ENCODE measurements at places on chromosomes 16 and 17. TPM values are rescaled to one million over a fixed set of nuclear protein-coding genes. Genes with fewer than 3 reads are reported as not detected.

- peak; percentile 42 for DNase-seq
Measured at GRCh38 chr16:1745181-1745899, 26.0 kb downstream of the NME3 start.

DNA sequence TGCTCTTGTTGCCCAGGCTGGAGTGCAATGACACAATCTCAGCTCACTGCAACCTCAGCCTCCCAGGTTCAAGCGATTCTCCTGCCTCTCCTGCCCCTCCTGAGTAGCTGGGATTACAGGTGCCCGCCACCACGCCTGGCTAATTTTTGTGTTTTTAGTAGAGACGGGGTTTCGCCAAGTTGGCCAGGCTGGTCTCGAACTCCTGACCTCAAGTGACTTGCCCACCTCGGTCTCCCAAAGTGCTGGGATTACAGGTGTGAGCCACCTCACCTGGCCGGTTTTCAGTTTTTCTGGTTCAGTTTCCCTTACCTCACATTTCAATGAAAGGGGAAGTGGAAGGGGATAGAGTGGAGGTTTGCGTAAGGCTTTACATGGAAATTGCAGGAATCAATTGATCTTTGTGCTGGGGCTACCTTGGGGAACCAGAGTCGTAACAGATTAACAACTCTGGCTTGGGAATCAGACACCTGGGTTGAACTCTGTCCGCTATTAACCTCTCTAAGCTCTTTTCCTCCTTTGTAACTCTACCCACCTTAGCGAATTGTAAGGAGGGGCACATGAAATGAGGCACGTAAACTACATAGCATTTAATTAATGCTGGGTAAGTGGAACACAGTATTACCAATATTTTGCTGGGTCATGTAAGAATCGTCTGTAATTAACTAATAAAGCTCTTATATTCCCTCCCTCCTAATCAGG, 3.2 kb downstream of the MPV17L start:
- DNase-seq: peak; percentile 75

GRCh38 chr17:71963351-71963750, 157.5 kb upstream of the SOX9 start:
- no peak for DNase-seq

- DNase-seq: no peak
Measured at GRCh38 chr17:81992306-81993102, 15.1 kb downstream of the ASPSCR1 start.

DNA sequence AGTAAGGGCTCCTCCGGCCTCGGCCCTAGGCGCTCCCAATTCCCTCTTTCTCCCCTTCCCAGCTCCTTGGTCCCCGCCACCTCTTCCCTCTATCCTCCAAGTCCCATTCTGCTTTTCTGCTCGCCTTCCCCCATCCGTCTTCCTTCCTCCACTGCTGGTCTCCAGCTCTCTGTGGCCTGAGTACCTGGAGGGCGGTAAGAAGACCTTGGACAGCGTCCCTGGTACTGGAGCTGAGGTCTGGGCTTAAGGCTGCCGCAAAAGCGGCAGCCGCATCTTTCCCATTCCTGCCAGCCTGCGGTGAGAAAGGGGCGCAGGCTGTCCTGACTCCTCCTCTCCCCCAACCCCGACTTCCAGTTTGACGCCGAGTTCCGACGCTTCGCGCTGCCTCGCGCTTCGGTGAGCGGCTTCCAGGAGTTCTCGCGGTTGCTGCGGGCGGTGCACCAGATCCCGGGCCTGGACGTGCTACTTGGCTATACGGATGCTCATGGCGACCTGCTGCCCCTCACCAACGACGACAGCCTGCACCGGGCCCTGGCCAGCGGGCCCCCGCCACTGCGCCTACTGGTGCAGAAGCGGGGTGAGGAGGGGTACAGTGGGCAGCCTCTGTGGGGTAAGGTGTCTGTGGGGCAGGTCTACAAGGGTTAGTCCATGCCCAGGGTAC, 471 bp downstream of the PARD6A start:
- no peak for DNase-seq

TBC1D3K gene
- not detected for total RNA-seq

GRCh38 chr16:85600078-85600477, 13.0 kb upstream of the GSE1 start:
- no peak for DNase-seq

DNA sequence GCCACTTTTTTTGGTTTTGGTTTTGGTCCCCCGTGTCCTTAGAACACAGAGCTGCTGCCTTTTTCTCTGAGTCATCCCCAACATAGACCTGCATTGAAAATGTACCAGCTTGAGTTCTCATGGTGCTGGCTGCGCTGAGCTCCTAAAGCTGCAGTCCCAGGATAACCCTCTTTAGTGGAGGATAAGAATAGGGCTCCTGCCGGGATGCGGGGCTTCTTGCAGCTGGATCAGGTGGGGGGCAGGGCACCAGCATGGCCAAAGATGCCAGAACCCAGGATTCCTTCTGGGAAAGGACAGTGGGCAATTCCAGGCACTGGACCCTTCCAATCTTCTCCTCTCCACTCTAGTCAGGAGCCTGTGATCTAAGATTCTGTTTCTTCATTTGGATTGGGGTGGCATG, 8.3 kb upstream of the CLUH start:
- DNase-seq: no peak

GRCh38 chr16:78895681-78896080, 704.9 kb downstream of the MAF start:
- DNase-seq: no peak

GGT6 gene
- 0.35 TPM for total RNA-seq
